Left hindlimb (tissue), 1 donor: ENCODE measurements at places on chromosomes 6 and 20.

GRCh38 chr6:2181567-2181966, 63.8 kb downstream of the GMDS start:
- DNase-seq = no peak

DNA sequence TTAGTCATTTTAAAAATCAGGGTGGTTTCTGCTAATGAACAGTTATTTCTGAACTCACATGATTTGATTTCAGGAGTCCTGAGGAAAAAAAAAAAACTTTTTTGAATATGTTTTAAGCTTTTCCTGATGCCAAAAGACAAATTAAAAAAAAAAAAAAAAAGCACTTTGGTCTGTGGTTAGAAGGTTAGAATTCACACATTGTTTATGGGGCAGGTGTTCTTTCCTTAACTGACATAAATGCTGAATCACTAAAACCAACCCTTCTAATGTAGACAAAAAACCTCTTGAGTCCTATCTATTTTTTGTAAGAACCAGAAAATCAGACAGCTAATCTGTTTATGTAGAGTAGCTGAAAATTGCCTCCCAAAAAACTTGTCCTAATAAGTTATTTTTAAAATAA, 20.4 kb downstream of the THEMIS start:
- DNase-seq = no peak

GRCh38 chr20:59748619-59749191, 144.4 kb downstream of the PHACTR3 start:
- peak; percentile 63 for DNase-seq

DNA sequence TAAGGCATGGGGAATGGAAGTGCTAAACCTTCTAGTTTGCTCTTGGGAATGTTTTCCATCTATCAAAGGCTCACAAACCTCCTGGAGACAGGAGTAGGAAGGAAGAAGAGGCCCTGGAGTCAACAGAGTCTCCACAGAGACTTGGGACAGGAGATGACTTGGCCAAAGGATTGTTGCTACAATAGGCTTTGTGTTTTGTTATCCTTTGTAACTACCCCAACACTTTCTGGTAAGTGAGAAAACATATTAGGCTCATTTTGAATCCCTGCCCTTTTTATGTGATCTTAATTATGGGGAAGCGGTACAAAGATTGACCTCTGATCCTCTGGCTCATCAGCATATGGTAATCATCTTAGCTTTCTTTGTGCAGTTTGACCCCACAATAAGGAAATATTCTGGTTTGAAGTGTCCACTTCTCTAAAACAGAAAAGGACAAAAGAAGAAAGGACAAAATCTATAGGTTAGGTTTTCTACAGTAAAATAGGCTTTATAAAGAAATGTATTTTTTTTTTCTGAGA, 24.1 kb upstream of the GTF3C6 start:
- DNase-seq = no peak

- DNase-seq = no peak
Measured at GRCh38 chr6:117501722-117502121, 19.2 kb downstream of the DCBLD1 start.

- no peak for DNase-seq
Measured at GRCh38 chr6:36289281-36289878, 19.5 kb downstream of the PNPLA1 start.

- no peak for DNase-seq
Measured at GRCh38 chr6:105178636-105179035, 1.2 kb downstream of the POPDC3 start.

GRCh38 chr20:18743665-18744440, 69.7 kb upstream of the SCP2D1 start:
- DNase-seq = no peak

DNA sequence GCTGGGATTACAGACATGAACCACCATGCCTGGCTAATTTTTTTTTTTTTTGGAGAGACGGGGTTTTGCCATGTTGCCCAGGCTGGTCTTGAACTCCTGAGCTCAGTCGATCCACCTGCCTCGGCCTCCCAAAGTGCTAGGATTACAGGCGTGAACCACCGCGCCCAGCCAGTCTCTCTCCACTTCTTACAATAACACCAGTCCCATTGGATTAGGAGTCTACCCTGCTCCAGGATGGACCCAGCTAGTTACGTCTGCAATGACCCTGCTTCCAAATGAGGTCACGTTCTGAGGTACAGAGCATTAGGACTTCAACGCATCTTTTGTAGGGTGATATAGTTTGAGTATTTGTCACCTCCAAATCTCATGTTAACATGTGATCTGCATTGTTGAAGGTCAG, 146.9 kb upstream of the MYLIP start:
- no peak for DNase-seq

DNA sequence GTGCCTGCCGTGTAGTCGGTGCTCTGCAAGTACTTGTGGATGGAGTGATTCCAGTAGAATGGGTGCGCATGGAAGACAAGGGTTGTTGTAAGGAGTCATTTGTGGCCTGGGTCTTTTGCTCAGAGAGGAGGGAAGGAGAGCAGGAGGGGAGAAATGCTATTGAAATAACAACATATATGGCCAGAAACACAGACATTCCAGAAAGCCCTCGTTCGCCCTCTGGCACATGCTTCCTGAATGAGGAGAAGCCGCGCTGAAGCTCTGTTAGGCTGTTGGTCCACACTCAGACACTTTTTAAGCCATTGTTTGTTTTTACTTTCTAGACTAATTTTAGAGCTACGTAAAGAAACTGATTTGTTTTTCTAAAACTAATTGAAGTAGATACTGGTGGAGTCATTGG, 107.4 kb downstream of the RPP40 start:
- no peak for DNase-seq

GRCh38 chr20:43492101-43492500, 15.4 kb upstream of the L3MBTL1 start:
- no peak for DNase-seq

GRCh38 chr6:99119109-99120031, 171.6 kb upstream of the FBXL4 start:
- no peak for DNase-seq

DNA sequence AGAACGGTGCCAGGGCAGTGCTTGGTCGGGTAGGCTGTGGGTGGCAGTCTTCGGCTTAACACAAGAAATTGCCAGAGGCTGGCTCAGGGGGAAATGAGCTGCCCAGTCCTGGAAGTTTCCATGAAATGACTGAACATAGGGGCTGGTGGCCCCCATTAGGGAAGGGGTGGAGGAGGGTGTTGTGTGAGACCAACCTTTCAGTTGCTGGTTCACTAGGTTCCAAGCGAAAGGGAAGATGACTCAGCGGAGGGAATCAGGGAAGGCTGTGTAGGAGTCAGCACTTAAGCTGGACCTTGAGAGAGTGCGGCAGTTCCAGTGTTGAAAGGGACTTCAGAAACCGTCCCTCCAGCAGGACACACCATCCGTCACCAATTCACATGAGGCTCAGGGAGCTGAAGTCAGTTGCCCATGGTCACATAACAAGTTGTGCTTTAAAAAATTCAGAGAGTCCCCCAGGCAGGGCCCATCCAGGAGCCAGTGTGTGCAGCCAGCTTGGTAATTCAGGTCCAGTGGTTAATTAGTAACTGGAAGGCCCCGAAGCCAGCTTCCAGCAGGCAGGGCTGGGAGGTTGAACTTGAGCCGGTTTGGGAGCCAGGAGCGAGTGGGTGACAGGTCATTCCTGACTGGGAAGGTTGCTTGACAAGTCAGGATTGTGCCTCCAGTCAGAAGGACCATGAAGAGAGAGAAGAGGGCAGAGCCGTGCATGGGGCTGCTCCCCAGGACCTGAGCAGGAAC, at the start of gene SGK2:
TSS of gene SGK2 (plus strand) at position 616 of the 735 bp plus-strand sequence. CDS start 7,469 bp downstream, outside the sequence.
- DNase-seq = no peak

- no peak for DNase-seq
Measured at GRCh38 chr20:62186887-62187866, 4.3 kb downstream of the MTG2 start.

GRCh38 chr6:97440590-97441176, 157.7 kb upstream of the MMS22L start:
- DNase-seq = peak; percentile 49

DNA sequence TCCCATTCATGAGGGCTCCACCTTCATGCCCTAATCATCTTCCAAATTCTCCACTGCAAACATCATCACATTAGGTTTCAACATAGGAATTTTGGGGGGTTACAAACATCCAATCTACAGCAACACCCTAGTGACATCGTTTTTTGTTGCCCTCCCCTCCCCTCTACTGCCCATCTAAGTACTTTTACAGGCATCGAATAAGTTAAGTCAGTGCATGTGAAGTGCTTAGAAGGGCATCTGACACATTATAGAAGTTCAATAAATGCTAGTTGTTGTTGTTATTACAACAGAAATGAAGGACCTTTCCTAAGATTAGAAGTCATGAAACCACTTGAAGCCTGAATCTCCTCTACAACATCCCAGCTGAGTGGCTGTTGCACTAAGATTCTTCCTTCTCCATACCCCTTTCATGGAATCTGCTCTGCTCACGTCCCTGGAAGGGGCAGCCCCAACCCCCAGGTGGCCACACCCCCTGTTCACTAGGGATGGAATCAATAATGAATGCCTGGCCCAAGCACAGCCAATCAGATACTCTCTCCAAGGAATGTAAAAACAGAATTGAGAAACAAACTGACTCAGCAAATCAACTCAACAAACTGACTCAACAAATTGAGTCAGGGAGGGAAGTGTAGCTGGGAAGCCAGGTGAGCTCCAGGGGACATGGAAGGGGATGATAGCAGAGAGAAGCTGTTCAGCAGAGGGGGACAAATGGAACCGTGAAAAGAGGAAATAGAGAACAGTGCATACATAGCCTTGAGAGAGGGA, 3.9 kb upstream of the LRP11 start:
- DNase-seq = no peak

DNA sequence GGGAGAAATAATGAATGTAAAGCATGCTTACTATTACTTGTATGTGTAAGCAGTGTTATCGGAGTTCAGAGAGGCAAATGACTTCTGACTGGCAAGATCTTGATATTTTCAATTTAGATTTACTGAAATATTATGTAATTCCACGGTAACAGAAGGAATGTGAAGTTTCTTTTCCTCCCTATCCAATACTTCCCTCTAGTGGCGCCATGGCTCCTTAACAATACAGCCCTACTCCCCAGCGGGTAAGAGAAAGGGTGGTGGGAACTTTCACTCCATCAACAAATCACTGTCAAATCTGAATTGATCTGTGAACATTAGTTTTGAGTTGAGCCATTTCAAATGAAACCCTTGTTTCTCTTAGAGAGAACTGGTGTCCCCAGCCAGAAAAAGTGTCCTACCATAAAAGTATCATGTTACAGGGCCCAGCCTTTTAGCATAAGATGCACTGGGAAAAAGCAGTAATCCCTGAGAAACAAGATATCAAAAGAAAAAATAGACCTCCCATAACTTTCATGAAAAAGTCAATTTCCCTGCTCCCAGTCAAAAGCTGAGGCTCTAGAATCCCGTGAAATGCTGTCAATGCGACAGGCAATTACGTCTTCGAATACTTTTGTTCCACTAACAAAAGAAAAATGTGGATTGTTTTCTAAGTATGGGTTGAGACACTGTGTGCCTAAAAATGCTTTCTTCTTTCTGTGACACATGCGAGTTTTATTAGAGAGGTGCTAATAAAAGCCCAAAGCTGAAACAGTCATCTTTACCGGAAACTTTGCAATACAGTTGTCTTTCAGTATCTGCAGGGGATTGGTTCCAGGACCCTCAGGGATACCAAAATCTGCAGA, 12.9 kb downstream of the COX7A2 start:
- no peak for DNase-seq

DNA sequence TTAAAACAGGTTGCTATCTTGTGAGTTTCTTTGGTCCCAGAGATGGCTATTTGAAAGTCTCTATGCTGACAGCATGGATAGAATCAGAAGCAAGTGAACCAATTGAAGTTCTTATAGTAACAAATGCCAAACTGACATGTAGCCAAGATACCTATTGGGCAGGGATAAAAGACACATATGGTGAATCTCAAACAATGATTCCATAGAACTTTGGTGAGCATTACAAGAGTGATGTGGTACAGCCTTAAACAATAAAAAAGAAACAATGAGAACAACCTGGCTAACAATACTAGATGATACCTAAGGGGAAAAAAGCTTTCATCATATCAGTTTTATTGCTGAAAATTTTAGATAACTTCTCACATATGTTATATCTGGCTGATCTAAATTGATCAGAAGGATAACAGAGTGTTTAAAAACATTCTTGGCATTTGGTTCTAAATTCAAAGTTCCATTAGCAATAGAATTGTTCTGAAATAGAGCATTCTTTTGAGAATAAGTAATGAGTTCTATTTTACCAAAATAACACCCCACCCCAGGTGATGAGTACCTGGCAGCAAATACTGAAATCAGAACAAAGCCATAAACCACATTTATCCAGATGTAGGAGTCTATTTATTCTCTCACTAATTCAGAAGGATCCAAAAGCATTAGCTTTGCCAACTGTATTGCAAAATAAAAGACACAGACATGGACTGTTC, 5.8 kb upstream of the HMGCLL1 start:
- no peak for DNase-seq

DNA sequence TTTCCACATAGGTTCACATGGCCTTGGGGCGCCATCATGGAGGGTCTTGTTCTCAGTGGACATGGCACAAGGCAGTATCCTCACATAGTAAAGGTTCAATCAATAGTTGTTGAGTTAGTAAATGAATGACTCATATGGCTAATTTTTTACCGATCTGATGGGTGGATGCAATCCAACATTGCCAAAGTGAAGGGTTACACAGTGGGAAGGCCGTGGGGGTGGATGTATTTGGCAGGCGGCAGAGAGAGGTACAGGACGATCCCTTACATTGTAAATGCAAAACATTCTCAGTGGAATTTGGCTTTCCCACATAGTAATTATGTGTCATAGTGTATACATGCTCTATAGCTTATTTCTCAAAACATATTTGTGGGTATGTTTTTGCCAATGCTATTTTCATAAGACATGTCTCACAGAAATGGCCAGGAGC, 21.0 kb upstream of the PDE7B start:
- DNase-seq = peak; percentile 47

GRCh38 chr6:67391955-67392354, 1243.1 kb upstream of the ADGRB3 start:
- DNase-seq = no peak

DNA sequence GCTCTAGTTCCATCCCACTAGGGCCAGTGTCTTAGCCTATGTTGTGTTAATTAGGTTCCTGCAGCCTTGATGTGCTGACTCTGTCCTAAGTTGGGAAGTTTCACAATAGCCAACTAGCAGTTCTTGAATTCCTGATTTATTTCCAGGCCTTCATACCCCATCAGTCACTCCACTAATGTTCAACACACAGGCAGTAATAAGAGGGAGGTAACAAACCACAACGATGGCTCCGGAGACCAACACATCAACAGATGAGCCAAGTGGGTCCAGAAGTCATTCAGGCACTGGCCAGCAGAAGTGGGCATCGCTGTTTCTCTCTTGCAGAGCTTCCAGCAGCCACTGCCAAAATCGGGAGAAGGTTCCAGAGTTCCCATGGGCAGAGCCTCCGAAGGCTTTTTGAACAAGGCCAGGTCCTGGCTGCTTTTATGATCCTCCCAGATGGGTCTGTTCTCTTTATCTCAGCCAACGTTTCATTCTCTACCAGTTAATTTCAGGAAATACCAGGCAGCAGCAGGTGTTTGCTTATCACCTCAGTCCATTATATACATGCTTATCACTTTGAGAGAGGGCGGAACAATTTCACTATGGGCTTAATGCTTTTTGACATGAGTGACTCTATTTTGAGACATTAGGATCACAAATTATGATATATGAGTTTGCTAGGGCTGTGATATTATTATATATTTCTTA, 48.5 kb upstream of the NOP56 start:
- no peak for DNase-seq
